ENCODE measurements at places on chromosomes 16 and 17. TPM values are rescaled to one million over a fixed set of nuclear protein-coding genes. Genes with fewer than 3 reads are reported as not detected.

ITGB4 gene
- total RNA-seq: under 0.01 TPM

MMP25 gene
- total RNA-seq: under 0.01 TPM

KRTAP2-4 gene
- not detected for total RNA-seq

DLX3 gene
- not detected for total RNA-seq

CA4 gene
- total RNA-seq: not detected

CTRB1 gene
- not detected for total RNA-seq

EDC4 gene
- total RNA-seq: 48.5 TPM

AATF gene
- 33.3 TPM for total RNA-seq

MT1A gene
- 23.9 TPM for total RNA-seq

ITFG1 gene
- total RNA-seq: 27.5 TPM

OR1F1 gene
- total RNA-seq: not detected

ENPP7 gene
- not detected for total RNA-seq
